ENCODE measurements at places on chromosomes 1 and 21.

DNA sequence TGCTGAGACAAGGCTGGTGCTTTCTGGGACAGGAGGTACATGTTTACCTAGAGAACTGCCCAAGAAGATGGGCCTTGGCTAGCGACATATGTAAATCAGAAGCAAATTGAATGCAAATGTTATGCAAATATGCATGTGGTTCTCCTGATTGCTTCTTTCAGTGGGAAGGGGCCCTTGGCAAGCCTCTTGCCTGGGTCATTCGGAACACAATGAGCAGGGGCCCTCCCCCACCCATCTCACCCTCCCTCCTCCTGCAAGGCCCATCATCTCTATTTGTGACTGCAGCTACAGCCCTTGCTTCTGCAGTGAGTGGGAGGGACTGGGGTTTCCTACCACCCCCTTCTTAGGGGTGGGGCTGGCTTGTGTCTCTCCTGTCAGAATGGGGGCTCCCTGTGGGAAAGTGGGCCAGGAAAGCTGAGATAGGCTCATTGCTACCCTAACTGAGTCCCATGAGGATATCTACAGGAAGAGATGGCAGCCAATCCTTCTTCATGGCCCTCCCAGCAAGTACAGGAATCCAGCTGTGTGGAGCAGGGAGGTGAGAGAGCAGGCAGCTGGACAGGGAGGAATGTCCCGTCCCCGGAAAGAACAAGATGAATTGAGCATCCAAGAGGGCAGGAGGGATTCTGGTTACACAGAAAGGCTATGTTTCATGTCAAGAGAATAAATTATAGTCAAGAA is 31.0 kb downstream of the FOXD2 start:
- DNase-seq, result no peak

- DNase-seq, result no peak
Observed at GRCh38 chr1:46062651-46063319, 69.6 kb downstream of the PIK3R3 start.

GRCh38 chr1:114322207-114322606 is 168.5 kb upstream of the SYT6 start:
- no peak for DNase-seq

- no peak for DNase-seq
Observed at GRCh38 chr1:37068897-37069296, 34.6 kb upstream of the GRIK3 start.

DNA sequence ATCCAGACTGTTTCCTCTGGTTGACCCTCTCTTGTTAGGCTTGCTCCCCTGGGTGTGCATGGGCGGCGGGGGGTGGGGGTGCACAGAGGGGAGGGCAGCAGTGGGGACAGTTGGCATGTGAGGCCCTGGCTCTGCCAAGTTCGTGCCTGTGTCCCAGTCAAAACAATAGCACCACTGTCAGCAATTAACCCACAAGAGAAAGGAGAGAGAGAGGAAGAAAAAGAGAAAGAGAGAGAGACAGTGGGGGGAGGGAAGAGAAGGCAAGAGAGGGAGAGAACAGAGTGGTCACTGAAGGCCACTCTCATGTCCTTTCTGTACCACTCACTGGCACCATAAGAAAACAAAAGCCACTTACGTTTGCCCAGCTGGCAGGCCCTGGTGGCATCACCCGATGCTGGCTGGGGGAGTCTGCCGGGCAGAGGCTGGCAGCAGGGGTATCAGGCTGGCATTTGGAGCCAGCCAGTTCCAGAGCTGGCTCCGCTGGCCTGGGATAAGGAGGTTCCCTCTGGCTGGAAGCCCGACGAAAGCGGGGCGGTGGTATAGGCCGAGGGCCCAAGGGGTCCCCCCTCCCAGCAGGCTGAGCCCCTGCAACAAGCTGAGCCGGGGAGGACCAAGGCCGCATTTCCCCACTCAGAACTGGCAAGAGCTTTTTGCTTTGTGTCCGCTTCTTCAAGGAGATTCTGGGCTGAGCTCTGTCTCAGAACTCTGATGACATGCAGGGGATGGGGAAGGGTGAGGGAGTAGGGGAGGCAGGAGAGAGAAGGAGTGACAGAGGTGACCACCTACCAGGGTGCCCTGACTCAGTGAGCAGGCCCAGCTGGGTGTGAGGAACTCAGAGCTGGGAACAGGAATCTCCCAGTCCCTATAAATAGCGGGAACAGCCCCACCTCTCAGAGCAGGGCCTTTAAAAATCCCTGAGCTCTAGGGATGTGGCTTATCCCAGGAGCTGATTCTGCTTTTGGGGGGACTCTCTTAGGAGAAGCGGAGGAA is 27.9 kb downstream of the PIK3C2B start:
- no peak for DNase-seq

DNA sequence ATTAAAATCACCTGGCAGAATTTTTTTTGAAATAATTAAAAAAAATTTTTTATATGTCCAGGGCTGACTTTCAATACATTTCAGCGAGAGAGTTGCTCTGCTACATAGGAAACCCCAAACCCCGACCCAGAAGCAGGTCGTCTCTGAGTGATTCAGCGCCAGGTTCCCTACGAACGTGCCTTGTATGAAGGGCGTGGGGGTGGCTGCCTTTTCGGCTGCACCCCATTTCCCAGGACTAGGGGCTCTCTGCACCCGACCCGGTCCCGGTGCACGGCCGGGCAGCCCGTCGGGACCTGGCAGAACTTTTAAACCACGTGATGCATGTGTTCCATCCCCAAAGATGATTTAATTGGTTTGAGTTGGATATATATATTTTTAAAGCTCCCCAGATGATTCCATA is 15.8 kb upstream of the SCYL3 start:
- DNase-seq, result no peak

DNA sequence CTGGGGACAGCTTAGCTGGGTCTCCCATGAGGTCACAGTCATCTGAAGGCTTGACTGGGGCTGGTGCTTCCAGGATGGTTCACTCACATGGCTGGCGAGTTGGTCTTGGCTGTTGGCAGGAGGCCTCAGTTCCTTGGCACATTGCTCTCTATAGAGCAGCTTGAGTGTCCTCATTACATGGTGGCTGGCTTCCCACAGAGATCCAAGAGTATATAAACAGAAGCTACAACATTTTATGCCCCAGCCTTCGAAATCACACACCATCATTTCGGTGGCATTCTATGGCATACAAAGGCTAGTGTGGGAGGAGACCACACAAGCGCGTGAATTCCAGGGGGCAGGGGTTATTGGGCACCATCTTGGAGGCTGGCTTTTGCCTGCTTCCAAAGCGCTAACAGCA is 63.0 kb downstream of the ALPL start:
- no peak for DNase-seq

DNA sequence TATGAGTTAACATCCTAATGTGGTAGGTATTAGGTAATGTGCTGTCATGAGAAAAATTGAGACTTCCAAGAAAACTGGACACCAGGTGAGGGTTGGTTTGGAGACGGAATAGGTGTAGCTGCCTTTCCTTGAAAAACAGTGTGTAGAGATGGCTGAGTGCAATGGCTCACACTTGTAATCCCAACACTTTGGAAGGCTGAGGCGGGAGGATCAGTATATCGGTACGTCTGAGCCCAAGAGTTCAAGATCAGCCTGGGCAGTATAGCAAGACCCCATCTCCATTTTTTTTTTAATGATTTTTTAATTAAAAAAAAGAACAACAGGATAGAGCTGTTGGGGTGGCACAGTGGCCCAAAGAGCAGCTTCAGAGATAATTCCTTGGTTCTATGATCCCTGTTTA is 6.8 kb upstream of the PPP1R8 start:
- no peak for DNase-seq

DNA sequence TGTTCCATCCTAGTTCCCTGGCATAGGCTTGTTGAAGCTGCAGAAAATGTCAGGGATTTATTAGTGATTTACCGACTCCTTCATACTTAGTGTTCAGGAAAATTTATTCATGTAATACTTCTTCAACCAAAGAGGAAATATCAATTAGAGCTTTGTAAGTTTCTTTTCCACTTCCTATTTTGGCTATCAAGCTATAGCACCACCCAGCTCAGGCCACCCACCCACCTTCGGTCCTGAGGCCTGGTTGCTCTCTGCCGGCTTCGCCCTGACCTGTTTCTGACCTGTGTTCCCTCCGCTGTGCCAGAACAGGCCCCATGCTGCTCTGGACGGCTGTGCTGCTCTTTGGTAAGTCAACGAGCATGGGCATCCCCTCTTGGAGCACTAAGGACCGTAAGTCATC is at the start of gene FCRL6:
Gene FCRL6, plus strand, starts transcription at position 250 of the 400 bp plus-strand sequence. Its CDS starts 65 bp downstream, at position 315.
- DNase-seq, result no peak

- no peak for DNase-seq
Observed at GRCh38 chr1:207884266-207885029, 26.5 kb downstream of the CD34 start.

- no peak for DNase-seq
Observed at GRCh38 chr1:64838486-64838885, 93.6 kb downstream of the RAVER2 start.

DNA sequence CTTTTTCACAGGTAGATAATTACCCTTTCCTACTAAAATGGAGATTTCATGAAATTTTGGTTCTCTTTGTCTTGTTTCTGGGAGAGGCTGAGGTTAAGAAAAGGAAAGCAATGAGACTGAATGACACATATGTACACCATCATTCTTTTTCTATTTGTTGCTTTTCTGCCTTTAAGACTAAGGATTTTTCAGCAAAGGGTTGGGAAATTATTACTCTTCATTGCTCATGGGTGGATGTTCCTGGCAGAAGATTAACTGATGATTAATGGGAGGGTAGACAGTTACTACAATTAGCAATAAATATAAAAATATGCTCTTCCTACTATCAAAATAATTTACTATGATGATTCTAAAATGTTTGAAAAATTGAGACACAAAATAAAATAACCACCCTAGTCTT is 316.5 kb upstream of the USP24 start:
- no peak for DNase-seq

- DNase-seq, result peak; percentile 50
Observed at GRCh38 chr1:24535021-24535424, 20.9 kb upstream of the NCMAP start.

GRCh38 chr1:90989990-90990389 is 31.8 kb downstream of the ZNF644 start:
- no peak for DNase-seq

DNA sequence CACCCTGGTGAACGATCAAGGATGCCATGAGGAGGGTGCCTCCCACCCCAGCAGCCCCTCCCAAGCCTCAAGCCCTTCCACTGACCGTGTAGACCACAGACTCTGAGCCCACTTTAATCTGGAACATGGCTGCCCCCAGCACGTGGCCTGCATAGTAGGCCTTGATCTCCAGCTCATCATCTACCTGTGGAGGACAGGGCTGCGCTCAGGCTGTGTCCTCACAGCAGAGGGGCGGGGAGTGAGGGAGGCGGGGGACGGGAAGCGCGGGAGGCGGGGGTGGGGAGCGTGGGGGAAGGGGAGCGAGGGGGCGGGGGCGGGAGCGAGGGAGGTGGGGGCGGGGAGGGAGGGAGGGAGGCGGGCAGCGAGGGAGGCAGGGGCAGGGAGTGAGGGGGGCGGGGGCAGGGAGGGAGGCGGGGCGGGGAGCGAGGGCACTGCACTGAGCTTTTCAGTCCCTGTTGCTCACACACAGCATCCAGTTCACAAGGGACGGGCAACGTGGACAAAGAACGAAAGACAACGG is 7.1 kb downstream of the PUSL1 start:
- no peak for DNase-seq

All from activated T-helper 1 cell treated with Interleukin-2 at 50 U/mL for 16 hours (primary cell).